ENCODE measurements at places on chromosomes 4 and X.
A peak's percentile ranks its signal among the peaks of the same experiment; 100 is the strongest.

- DNase-seq: no peak
Observed at GRCh38 chrX:118116713-118117550, at the start of gene KLHL13. Gene KLHL13, minus strand, starts transcription at chrX:118116810. Its CDS starts 88,337 bp downstream, at chrX:118028473.

- DNase-seq: no peak
Observed at GRCh38 chrX:19772822-19773628, 114.4 kb downstream of the SH3KBP1 start.

DNA sequence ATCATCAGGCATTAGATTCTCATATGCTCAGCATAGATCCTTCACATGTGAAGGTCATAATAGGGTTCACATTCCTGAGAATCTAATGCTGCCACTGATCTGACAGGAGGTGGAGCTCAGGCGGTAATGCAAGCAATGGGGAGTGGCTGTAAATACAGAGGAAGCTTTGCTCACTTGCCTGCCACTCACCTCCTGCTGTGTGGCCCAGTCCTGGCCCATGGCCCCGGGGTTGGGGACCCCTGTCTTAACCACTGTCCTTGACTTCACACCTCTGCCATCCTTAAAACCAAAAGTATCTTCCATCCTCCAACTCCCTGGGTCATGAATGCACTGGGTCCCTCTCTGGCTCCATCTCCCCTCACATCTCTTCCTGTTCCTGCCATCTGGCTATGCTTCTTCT lies 129.1 kb downstream of the HMX1 start:
- DNase-seq: no peak

DNA sequence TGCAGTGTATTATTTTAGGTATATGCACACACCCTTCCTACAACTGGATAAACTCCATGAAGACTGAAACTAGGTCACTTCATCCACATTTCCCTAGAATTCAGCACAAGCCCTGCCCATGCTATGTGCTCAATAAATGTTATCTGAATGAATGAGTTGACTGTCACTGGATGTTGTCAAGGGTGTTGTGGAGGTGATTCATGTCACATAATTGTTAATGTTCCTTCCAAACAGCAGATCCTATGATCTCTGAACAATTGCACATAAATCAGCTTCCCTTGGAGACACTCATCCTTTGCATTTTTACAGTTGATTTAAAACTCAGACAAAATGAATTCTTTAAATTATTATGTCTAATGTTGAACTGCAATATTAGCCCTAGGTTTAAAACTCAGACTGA lies 154.7 kb downstream of the TSPAN5 start:
- no peak for DNase-seq

DNA sequence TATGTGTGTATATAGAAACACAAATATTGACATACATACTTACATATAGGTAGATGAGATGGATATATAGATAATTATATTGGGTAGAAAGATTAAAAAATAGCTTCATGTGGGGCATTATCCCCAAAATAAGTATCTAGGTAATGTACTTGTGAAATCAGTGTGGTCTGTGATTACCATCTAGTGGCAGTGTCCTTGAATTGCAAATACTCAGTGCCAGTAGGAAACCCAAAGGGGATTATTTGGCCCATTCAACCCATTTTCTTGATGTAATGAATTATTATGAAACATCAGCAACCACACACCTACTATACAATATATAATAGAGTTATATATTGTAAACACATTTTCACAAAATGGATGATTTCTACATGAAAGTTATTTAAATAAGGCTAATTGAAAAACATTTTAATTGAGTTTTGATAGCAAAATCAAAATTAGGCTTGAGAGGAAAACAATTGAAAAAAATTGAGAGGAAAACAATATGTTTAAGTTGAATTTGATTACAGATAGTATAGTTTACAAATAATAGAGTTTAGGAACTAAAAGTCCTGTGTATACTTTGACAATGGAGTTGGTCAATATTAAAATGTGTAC lies 389.4 kb downstream of the GALNTL6 start:
- no peak for DNase-seq

GRCh38 chrX:100870527-100870926 lies 3.6 kb downstream of the NOX1 start:
- DNase-seq: no peak

DNA sequence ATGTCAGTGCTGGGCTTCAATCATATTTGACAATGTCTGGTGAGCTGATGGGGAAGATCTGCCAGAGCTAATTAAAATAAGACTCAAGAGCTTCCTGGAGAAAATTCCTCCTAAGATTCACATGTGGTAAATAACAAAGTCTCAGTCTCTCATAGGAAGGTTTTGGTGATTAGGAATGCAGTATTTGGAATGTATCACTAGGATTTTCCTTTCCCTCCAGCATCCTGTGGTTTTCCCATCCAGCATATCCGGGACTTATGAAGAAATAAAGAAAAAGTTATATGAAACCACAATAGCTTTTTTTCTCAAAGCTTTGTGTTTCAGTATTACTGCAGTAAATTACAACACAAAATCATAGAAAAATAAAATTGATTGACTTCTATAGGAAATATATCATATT lies 1597.1 kb downstream of the ADGRL3 start:
- no peak for DNase-seq

DNA sequence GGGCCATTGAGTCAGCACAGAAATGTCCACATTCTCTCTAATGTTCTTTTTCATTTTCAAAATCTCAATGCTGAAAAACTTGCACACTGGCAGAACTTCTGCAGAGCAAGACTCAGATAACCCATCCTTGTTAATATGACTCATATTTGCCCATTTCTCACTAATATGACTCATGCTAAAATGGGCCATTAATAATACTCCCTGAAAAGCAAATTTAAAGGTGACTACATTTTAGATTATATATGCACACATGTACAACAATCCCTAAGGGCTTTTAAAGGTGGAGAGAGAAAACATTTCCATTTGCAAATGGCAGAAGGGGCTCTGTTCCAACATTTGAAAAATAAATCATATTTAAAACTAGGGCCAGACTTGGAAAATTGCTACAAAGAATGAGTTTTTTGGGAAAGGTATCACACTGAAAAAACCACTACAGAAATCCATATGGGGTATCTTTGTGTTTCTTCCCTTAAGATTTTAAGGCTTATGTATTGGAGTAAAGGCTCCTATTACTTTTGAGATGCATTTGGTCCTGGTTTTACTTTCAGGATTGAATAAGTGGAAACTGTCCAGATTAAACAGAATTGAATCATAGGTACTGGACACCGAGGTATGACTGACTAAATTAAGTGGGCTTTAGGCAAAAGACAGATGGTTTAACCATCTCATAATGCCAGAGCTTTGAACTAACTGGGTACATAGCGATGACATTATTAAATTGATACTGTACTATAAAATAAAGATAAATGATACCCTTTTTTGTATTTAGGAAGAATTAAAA lies 30.0 kb downstream of the TLR2 start:
- DNase-seq: no peak

DNA sequence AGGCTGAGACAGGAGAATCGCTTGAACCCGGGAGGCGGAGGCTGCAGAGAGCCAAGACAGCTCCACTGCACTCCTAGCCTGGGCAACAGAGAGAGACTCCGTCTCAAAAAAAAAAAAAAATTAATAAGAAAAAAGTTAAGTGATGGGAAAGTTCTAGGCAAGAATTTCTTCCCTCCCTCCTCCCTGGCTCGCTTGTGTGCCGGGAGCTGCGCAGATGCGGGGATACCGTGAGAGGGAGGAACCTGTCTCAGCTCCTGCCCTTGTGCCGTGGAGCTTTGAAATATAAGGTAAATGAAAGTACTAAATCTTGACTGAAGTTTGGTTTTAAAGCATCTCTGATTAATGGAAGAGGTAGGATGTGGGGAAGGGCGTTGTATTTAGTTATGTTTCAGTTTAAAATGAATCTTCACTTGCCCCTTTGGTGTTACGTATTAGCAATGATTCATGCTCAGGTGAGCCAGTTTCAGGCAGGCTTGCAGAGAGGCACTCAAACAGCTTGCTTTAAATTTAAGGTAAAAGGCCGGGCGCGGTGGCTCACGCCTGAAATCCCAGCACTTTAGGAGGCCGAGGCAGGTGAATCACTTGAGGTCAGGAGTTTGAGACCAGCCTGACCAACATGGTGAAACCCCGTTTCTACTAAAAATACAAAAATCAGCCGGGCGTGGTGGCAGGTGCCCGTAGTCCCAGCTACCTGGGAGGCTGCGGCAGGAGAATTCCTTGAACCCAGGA lies 1.4 kb upstream of the UFSP2 start:
- no peak for DNase-seq

GRCh38 chrX:81708487-81708886 lies 506.6 kb downstream of the SH3BGRL start:
- DNase-seq: no peak

DNA sequence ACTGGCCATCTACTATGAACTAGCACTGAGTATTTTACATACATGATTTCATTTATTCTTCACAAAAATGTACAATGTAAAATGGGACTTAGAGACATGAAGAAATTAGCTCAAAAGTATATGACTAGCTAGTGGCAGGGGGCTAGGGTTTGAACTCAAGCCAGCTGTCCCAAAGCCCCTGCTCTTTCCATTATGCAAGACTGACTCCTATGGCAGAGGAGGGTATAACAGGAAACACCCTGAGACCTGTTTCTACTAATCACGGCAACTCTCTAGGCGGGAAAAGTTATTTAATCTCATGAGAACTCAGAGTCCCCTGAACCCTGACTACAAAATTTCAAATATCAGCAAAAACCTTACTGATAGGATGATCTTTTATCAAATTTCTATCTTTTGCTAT lies 150.6 kb downstream of the PRDM5 start:
- DNase-seq: no peak

GRCh38 chr4:169818063-169818679 lies 60.4 kb upstream of the HPF1 start:
- DNase-seq: no peak

GRCh38 chr4:112321776-112322684 lies 24.9 kb downstream of the ALPK1 start:
- DNase-seq: peak; percentile 50

DNA sequence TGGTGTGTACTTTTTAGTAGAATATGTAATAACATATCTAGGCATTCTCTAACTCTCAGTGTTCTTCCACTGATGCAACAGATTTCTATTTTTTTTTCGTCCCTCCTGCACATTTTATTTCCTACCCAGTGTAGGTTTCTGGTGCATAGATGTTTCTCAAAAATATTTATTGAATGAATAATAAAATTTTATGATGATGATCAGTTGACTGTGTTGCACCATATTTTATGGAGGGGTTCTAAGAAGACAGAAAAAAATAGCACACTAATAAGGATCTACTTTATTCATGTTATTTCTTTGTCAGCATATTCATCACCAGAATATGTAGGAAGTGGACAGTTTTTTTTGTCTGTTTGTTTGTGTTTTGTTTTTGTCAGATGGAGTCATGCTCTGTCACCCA lies 2529.3 kb downstream of the ARAP2 start:
- DNase-seq: no peak
